ENCODE measurements at places on chromosomes 16 and 17.

- no peak for DNase-seq
These were observed 19.4 kb upstream of the SUPT4H1 start for GRCh38 chr17:58371300-58371950.

DNA sequence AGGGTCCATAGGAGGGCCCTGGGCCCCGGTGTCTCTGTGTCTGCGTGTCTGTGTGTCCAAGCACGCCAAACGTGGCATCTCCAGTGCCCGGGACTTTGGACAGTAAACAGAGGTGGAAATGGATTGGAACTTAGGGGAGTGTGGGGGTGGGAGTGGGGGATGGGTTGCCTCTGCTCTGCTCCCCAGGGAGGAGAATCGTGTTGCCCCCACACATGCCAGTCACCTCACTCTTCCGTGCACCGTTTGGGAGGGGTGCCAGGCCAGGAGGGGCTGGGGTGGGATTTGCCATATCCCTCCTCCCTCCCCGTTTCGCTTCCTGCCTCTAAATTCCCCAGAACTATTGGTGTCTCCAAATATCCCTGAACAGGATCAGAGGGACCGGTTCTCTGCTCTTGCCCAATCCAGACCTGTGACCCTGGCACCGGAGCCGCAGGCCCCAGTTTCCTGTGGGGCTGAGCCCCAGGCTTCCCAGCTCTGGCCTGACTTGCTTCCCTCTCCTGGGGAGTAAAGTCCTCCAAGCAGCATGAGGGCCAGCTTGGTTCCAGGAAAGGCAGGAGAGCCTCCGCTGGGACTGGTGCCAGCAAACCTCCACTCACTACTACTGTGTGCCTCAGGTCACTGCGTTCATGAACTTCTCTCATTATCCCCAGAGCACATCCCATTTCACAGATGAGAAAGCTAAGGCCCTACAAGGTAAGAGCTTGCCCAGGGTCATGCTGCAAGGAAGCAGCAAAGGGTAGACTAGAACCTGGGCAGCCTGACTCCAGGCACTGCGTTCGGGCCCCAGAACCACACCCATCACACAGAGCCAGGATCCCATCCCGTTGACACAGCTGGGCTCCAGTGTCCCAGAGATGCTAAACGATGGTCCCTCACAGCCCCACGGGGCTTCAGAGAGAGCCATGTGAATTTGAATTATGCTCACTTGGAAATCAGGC lies at the start of gene ASGR1:
TSS of gene ASGR1 (minus strand) at position 54 of the 938 bp plus-strand sequence. CDS start 807 bp downstream, outside the sequence.
- no peak for DNase-seq

DNA sequence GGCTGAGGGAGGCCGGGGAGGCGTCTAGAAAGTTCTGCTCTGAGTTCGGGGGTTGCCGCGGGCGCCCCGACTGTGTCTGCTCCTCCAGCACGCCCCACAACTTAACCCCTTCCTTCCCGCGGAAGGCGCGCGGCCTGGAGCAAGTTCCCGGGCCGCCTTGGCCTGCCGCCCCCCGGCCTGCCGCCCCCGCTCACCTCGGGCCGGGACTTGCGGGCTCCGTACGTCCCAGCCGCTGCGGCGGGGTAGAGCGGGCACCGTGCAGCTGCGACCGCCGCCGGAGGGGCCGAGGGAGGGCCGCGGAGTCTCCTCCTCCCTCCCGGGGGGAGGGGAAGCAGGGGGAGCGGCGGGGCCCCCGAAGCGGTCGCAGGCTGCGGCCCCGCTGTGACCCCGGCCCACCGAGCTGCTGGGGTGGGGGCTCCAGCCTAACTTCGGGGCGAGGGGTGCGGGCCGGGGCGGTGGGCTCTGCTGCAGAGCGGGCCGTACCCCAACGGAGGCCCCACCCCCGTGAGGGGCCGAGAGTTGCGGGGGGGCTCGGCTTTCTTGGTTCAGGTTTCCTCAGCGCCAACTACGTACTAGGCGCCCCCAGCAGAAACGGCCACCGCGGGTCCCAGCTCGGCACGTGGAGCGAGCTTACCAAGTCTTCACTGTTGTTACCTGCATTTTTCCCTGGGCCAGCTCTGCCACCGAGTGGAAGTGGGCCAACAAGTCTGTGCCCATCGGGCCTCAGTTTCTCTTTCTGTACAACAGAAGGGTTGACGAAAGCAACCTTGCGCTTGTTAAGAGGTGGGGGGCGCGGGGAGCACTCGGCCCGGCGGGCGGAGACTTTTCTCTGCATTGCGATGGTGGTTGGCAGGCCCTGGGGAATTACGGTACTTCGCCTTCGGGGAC lies at the start of gene CCDC102A:
TSS of gene CCDC102A (minus strand) at position 266 of the 888 bp plus-strand sequence. CDS start 7,394 bp downstream, outside the sequence.
- peak; percentile 54 for DNase-seq

DNA sequence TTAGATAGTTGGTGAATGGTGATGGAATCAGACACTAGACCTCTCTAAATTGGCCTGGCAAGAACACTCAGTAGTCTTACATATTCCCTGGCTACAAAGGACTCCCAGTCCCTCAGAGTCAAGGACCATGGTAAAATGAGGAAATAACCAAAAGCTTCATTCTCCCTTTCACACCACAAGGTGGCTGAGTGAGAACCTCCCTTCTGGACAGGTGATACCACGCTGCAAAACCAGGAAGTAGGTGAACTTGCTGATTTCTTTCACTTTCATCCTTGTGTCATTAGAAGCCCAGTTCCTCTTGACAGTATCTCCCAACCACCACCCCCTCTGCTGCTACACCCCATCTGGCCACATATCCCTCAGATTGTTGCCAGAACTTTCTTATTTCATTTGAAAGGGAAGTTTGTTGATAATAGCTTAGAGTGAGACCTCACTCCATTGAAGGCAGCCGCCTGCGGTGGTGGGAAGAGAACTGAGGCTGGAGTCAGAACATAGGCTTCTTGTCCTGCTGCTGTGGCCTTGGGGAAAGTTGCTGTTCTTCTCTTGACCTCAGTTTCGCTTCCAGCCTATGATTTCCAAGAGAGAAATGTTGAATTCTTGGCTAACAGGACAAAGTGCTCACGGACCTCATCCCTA lies 290.6 kb upstream of the CCL2 start:
- no peak for DNase-seq

GRCh38 chr17:2928294-2928890 lies 132.2 kb downstream of the RAP1GAP2 start:
- peak; percentile 90 for DNase-seq

DNA sequence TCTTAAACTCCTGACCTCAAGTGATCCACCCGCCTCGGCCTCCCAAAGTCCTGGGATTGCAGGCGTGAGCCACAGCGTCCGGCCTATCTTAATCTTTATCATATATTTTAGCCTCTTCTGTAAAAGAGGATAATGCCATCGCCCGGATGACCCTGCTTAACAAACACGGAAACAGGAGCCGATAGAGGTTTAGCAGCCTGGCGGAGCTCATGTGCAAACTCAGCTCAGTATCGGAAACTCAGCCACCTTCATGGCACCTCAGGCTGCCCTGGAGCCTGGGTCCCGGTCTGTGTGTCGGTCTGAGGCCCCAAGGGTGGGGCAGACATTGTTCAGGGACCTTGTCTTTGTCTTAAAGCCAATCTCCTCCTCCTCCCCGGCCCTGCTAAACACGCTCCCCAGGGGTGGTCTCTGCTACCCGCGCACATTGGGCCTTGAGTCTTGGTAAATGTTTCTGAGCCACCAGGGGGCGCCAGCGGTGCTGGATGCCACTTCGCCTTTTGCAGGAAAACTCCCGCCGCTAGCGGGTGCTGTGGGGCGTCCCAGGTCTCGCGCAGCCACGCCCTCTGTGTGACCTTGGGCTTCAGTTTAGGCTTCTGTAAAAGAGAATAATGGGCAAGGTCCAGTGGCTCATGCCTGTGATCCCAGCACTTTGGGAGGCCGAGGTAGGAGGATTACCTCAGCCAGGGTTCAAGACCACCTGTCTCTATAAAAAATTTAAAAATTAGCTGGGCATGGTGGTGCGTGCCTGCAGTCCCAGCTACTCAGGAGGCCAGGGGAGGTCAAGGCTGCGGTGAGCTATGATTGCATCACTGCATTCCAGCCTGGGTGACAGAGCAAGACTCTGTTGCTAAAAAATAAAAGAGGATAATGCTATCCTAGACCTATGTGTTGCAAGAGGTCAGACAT lies 2.7 kb downstream of the CETP start:
- DNase-seq: peak; percentile 79

- DNase-seq: no peak
These were observed 137.0 kb downstream of the ANKFN1 start for GRCh38 chr17:56290101-56290801.

DNA sequence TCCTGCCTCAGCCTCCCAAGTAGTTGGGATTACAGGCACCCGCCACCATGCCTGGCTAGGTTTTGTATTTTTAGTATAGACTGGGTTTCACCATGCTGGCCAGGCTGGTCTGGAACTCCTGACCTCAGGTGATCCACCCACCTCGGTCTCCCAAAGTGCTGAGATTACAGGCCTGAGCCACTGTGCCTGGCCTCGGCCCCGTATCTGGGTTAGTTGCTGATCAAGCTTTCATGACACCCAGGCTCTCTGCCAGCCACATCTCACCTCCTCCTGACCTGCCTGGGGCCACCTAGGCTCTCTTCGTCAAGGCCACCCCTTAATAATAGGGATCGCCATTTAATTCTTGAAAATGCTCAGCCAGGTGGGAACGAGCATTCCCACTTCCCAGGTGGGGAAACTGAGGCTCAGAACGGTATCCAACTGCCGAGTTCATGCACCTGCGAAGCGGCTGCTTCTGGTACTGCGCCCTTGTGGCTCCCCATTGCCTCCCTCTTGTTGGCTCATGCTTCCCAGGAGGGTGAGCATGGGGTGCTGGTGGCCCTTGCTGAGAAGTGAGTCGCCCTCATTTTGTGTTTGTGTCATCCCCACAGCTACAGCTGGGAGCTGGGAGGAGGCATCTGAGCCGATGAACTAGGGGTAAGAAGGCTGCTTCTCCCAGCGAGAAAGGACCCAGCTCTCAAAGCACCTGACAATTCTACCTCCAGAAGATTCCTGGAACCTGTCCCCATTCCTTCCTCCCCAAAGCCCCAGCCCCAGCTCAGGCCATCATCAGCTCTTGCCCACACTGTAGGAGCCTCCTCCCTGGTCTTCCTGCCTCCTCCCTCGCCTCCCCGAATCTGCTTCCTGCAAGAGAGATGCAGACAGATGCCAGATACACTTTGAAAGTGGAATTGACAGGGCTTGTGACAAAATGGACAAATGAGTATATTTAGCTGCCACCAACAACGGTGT lies 17.3 kb upstream of the SNN start:
- no peak for DNase-seq

GRCh38 chr16:72187551-72187950 lies 15.6 kb upstream of the PMFBP1 start:
- DNase-seq: no peak

- no peak for DNase-seq
These were observed 47.4 kb downstream of the PLXDC1 start for GRCh38 chr17:39104046-39104445.

- DNase-seq: no peak
These were observed 16.0 kb downstream of the CSNK1D start for GRCh38 chr17:82257473-82257872.

DNA sequence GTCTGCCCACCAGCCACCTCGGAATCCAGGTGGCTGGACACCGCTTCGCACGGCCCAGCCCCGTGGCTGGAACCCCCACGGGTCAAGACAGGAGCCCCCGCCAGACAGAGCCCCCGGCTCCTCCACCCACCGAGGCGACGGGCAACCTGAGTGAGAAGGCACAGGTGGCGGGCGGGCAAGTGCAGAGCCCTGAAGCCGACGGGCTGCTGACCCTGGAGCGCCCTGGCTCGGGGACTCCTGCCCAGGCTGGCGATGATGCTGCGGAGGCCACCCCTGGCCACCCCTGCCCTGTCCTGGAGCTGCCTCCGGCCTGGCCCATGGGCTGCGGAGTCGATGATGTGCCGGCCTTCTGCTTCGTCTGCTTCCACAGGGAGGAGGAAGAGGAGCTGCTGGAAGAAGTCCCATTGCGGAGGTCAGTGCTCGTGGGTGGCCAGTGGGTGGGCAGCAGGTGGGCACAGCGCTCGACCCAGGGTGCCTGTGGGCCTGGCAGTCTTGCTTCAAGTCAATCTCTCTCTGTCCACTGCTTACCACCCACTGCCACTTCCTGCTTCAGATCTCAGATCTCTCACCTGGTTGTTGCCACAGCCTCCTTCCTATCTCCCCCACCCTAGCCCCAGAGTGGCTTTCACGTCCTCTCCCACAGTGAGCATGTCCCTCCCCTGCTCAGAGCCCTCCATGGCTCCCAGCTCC lies 33.1 kb upstream of the SBK1 start:
- DNase-seq: no peak

- DNase-seq: no peak
These were observed 5.0 kb downstream of the DEXI start for GRCh38 chr16:10937068-10937859.

DNA sequence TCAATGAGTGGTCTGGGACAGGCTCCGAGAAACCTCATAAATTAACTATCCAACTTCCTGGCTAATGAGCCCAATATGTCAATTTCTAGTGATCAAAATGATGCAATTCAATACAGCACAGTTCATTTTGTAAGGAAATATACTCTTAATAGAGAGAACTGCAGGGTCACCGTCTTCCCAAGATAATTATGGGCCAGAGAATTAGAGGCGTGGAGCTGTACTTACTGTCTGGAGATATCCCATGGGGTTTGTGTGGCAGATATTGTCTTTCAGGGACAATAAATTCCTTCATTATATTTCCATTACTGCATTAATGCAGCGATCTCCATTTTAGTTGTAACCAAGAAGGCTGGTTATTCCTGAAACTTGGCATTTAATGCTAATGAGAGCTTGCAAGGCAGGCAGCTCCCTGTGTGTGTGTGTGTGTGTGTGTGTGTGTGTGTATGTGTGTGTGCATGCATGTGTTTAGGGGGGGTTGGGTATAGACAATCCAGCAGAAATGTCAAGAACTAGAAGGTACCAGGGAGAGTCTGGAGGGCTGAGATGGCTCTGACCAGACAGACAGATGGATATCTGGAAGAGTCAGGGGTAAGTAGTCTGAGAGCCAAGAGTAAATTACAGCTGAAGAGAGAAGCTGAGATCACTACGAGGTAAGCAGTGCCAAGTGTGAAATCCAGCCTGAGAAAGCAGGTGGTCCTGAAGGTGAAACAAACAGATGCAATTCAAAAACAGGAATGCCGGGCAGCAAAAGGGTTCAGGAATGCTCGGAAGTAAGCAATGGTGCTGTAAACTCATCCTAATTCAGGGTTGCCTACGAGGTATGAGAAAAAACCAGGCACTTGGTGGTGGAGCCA lies 393.0 kb downstream of the CA10 start:
- DNase-seq: peak; percentile 79

- no peak for DNase-seq
These were observed 37.6 kb upstream of the ADORA2B start for GRCh38 chr17:15907290-15907689.

- DNase-seq: no peak
These were observed 45.2 kb downstream of the SLC6A2 start for GRCh38 chr16:55700961-55701360.

- no peak for DNase-seq
These were observed 17.7 kb upstream of the MNT start for GRCh38 chr17:2418572-2418971.

DNA sequence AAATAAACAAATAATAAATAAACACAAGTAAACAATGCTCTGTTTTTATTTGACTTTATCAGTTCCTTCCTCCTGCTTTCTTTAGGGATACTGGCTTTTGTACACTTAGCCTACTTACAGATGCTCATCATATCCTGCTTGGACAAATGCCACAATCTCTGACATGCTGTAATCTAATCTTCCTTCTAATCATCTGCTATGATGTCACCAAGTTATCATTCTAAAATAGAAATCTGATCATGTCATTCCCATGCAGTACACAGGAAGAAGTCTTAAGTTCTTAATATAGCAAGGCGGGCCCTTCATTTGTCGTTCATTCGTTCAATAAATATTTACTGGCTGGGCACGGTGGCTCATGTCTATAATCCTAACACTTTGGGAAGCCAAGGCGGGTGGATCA lies 9.1 kb upstream of the UBB start:
- DNase-seq: peak; percentile 29
